T1000 (cell line): ENCODE measurements at places on chromosomes 4 and X.

- DNase-seq, result no peak
Measured at GRCh38 chr4:33045334-33045733, 2325.2 kb downstream of the PCDH7 start.

- DNase-seq, result no peak
Measured at GRCh38 chr4:89158884-89159503, 47.7 kb downstream of the TIGD2 start.

- no peak for DNase-seq
Measured at GRCh38 chr4:140955641-140956040, 177.6 kb downstream of the RNF150 start.

DNA sequence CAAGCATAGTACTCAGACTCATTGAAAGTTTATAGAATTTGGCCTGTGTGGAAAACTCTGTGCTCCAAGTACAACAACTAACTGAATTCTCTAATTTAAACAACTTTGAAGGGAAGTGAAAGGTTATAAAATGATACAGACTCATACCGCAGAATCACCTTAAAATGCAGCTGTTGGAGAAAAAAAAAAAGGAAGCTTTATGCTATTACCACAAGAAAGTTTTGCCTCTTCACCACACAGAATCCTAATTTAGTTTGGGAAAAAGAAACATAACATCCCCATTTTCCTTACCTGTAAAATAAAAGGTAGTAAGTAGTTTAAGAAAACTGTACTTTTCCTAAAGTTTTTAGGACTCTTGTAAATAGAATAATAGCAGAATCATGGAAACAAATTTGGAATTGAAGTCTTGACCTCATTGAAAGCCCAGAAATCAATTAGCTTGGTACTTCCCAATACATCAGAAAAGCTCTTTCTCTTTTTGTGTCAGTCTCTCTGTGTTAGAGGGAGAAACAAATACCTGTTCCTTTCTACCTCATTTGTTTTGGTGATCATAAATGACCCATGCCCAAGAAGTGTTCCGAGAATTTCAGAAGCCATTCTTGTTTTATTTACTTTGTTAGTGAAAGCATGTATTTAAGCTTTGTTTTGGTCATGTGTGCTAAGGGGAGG lies 78.8 kb downstream of the NFKB1 start:
- no peak for DNase-seq

GRCh38 chr4:158020176-158020575 lies 152.6 kb downstream of the GASK1B start:
- DNase-seq, result no peak

DNA sequence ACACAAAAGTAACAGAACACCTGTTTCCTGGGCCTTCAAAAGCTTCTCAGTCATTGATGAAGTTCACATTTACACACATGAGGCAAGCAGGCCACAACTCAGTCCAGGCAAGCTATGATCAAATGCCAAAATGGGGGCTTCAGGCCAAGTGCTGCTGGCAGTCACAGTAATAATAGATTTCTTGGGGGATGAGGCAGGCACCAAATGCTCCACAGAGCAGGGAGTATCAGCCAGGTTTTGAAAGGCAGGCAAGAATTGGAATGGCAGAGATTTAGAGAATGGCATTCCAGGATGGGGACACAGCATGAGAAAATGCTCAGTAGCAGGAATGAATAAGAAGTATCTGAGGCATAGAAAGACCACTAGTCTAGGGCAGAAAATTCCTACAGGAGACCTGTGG lies 52.8 kb downstream of the GRIA3 start:
- DNase-seq, result no peak
